ENCODE measurements at places on chromosomes 13 and 19.

GRCh38 chr19:17718550-17718946 is 732 bp upstream of the MAP1S start:
- peak overlapping the region; percentile 99 for H3K4me3 ChIP-seq
- peaks cover 3% of the 10 kb centered on the region for H3K36me3 ChIP-seq
- DNase-seq, result no peak
- no peak overlapping the region for H3K27ac ChIP-seq
- H3K4me1 ChIP-seq, result peaks cover 8% of the 10 kb centered on the region

GRCh38 chr19:33689138-33689746 is 67.5 kb downstream of the CHST8 start:
- no peak overlapping the region for H3K4me3 ChIP-seq
- H3K36me3 ChIP-seq, result no peaks in the 10 kb centered on the region
- H3K27ac ChIP-seq, result no peak overlapping the region
- H3K27me3 ChIP-seq, result peaks cover 13% of the 10 kb centered on the region
- no peak for DNase-seq

DNA sequence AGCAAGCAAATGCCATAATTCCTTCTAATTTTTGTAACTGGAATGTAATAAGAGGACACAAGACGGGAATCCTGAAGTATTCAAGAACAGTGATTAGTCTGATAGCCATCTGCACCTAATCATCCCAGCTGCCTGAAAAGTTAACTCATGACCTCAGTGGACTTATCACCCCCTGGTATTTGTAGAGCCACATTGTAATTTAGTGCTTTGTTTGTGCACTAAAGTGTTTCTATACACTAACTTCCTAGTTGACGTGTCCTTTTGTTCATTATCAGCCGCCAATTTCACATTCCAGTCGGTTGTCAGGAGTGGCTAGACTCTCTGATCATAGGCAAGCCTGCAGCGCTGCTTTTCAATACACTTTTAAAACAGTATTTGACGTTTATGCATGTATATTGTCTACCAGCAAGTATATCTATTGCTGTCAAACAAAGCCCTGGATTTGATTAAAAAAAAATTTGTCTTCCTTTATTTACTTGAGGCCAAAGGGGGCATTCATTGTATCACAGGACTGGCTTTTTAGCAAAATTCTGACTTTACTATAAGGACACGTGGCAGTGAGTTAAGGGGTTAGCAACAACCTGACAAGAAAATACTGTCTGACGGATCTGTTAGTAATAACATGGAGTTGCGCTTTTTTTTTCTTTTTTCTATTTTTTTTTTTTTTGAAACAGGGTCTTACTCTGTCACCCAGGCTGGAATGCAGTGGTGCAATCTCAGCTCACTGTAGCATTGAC is 10.4 kb upstream of the SOX21 start:
- no peaks in the 10 kb centered on the region for H3K36me3 ChIP-seq
- H3K4me3 ChIP-seq, result no peak overlapping the region
- H3K27ac ChIP-seq, result no peak overlapping the region
- no peaks in the 10 kb centered on the region for H3K4me1 ChIP-seq
- no peak for DNase-seq

GRCh38 chr13:85985797-85986196 is 186.6 kb upstream of the SLITRK6 start:
- H3K27ac ChIP-seq, result no peak overlapping the region
- DNase-seq, result no peak
- H3K4me3 ChIP-seq, result no peak overlapping the region
- no peaks in the 10 kb centered on the region for H3K27me3 ChIP-seq
- no peaks in the 10 kb centered on the region for H3K4me1 ChIP-seq
- H3K36me3 ChIP-seq, result no peaks in the 10 kb centered on the region

DNA sequence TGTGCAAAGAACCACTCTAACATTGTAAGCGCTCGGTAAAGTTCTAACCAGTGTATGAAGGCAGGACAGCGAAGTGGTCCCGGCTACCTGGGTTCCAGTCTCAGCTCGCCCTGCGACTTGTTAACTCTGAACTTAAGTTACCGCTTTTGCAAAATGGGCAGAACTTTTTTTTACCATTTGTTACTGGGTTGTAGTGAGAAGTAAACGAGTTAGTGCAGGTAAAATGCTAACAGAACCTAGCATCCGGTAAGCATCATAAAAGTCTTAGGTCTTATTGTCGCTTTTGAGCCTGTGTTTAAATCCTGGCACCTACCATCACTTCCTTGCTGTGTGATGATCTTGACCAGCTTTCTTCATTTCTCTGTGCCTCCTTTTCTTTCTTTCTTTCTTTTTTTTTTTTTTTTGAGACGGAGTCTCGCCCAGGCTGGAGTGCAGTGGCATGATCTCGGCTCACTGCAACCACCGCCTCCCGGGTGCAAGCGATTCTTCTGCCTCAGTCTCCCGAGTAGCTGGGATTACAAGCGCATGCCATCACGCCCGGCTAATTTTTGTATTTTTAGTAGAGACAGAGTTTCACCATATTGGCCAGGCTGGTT is 734 bp upstream of the TRMT1 start:
- peaks cover 11% of the 10 kb centered on the region for H3K4me1 ChIP-seq
- peak overlapping the region; percentile 85 for H3K4me3 ChIP-seq
- no peak for DNase-seq
- H3K27me3 ChIP-seq, result no peaks in the 10 kb centered on the region
- peaks cover 5% of the 10 kb centered on the region for H3K36me3 ChIP-seq
- H3K27ac ChIP-seq, result peak overlapping the region; percentile 11

DNA sequence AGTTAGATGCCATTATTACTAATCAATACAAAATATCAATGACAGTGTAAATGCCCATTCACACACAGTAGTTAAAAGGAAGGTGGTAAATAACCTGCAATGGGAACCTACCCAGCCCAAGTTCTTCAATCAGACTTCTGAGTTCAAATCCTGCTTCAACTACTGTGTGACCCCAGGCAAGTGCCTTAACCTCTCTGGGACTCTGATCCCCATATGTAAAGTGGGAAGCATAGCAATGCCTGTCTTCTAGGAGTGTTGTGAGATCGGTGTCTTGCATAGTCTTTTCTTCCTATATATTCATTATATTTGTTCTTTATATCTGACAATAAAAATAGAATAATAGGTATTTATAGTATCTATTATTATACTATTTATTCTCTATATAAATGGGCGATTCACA is 6.9 kb downstream of the TIMM13 start:
- H3K4me3 ChIP-seq, result no peak overlapping the region
- no peak for DNase-seq

GRCh38 chr19:35645680-35646511 is 2.2 kb upstream of the COX6B1 start:
- H3K27ac ChIP-seq, result no peak overlapping the region
- no peaks in the 10 kb centered on the region for H3K36me3 ChIP-seq
- H3K27me3 ChIP-seq, result no peaks in the 10 kb centered on the region

- peaks cover 28% of the 10 kb centered on the region for H3K27me3 ChIP-seq
- no peak overlapping the region for H3K27ac ChIP-seq
- H3K36me3 ChIP-seq, result peaks cover 8% of the 10 kb centered on the region
- DNase-seq, result no peak
- peaks cover 3% of the 10 kb centered on the region for H3K4me1 ChIP-seq
Observed at GRCh38 chr19:16330806-16331690, 6.4 kb downstream of the KLF2 start.

DNA sequence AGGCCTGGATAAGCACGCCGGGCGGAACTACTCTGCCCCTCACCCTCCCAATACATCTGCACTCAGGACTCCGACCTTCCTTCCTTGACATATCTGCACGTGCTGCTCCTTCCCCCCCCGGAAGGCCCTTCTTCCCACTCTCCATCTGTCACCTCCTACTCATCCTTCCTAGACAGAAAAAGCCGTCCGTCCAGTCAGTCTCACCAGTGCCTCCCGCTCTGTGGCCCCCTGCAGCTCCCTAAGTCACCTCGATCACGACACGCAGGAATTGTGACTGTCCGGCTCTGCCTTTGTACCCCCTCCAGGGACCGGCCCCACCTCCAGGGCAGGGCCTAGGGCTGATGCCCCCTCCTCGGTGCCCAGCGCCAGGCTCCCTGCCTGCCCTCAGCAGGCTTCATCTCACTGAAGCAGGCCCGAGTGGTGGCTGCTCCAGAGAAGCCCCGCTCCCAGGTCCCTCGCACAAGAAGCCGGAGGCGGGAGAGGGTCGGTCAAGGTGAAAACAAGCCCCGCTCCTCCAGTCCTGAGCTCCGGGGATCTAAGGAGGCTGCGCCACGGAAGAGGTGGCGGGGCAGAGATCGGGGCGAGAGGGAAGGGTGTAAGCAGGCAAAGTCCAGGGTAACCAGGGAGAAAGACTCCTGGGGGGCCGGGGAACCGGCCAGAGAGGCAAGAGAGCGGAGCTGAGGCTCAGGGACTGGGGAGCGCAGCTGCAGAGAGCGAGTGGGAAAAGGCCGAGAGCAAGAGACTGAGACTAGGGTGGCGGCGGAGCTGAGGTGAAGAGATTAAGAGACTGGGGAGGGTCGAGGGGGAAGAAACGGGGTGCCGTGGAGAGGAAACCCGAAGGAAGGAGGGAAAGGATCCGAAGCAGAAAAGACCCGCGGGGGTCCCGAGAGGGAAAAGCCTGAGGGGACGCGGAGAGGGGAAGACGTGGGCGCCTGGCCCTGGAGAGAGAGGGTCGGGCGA is 1.1 kb downstream of the PPP6R1 start:
- no peaks in the 10 kb centered on the region for H3K36me3 ChIP-seq
- H3K27ac ChIP-seq, result peak overlapping the region; percentile 90
- H3K4me1 ChIP-seq, result peaks cover 15% of the 10 kb centered on the region
- DNase-seq, result peak; percentile 17
- no peaks in the 10 kb centered on the region for H3K27me3 ChIP-seq

DNA sequence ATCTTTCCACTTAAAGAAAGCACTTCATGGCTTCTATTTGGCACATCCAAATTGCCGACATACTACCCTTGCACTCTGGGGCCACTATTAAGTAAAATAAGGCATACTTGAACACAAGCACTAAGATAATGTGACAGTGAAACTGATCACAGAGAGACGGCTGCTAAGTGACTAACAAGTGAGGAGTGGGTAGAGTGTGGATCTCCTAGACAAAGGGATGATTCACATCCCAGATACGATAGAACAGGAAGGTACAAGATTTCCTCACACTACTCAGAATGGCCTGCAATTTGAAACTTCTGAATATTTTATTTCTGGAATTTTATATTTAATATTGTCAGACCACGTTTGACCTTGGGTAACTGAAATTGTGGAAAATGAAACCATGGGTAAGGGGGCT is 1721.8 kb upstream of the SPRY2 start:
- no peak overlapping the region for H3K27ac ChIP-seq
- peak; percentile 12 for DNase-seq
- H3K27me3 ChIP-seq, result no peaks in the 10 kb centered on the region
- H3K4me3 ChIP-seq, result no peak overlapping the region
- peaks cover 8% of the 10 kb centered on the region for H3K4me1 ChIP-seq
